Fibroblast of pulmonary artery (primary cell): ENCODE measurements at places on chromosomes 1 and 21.

DNA sequence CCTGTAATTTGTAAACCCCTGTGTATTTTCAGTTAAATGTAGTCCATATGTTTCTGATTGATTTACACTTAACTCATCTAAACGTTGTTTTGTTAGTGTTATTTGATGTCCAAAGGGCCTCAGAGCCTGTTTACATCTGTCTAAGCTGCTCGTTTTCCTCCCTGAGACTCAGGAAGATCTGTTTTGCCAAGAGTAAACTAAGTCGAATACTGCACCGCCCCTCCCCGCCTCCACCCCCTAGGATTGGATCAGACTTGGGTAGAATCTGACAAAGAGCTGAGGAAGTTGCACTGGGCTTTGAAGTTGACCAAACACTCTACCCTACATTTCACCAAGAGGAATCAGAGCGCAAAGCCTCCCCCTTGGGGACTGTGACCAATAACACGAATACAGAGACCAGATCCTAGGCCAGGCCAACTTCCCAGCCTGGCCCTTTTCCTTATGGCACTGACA, 206.9 kb upstream of the LMO4 start:
- DNase-seq, result no peak

GRCh38 chr1:81834921-81835698, 34.4 kb downstream of the ADGRL2 start:
- peak; percentile 92 for DNase-seq

- DNase-seq, result no peak
Observed at GRCh38 chr1:185775501-185775900, 41.3 kb downstream of the HMCN1 start.

GRCh38 chr1:19385869-19386591, 73.9 kb downstream of the SLC66A1 start:
- peak; percentile 77 for DNase-seq

- no peak for DNase-seq
Observed at GRCh38 chr21:23402929-23403520, 2204.3 kb downstream of the MRPL39 start.

DNA sequence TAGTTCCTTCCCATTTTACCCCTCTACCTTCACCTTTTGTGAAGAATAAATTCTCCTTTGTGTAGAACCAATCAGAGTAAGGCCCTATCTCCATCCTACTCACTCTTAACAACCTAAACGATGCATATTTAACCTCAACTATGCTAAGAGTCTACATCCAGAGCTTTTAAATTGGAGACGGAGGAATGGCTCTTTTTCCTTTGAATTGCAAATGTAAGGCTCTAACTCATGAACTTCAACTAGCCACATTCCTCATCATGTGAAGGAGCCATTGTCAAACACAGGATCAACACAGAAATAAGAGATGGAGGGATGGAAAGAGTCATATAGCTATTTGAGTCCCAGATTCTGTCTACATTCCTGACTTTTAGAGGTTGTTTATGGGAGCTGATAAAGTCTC, 18.2 kb downstream of the DEPDC1 start:
- DNase-seq, result no peak

GRCh38 chr1:3212453-3213355, 143.7 kb downstream of the PRDM16 start:
- no peak for DNase-seq

- DNase-seq, result no peak
Observed at GRCh38 chr1:6959491-6959890, 174.2 kb downstream of the CAMTA1 start.

DNA sequence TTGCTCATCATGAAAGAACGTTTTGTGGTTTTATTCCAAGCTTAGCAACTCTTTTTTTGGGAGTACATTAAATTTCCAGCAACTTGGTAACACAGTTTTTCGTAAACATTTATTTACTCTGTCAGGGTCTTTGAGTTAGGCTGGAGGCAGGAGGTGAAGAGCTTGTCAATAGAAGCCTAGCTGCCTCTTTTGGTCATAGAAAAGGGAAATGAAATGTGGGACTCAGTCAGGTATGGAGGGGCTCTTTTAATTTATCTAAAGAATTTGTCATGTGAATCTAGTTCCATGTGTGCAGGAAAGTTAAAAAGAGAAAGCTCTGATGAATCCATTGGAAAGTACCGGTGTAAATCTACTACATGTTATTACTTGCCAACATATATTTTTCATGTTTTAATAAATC, 45.9 kb upstream of the PRMT6 start:
- no peak for DNase-seq

GRCh38 chr1:84758968-84759491, 68.8 kb upstream of the SSX2IP start:
- no peak for DNase-seq

GRCh38 chr1:207417076-207417475, 37.1 kb upstream of the CR2 start:
- no peak for DNase-seq

- peak; percentile 81 for DNase-seq
Observed at GRCh38 chr1:41862384-41863221, 56.1 kb downstream of the HIVEP3 start.

DNA sequence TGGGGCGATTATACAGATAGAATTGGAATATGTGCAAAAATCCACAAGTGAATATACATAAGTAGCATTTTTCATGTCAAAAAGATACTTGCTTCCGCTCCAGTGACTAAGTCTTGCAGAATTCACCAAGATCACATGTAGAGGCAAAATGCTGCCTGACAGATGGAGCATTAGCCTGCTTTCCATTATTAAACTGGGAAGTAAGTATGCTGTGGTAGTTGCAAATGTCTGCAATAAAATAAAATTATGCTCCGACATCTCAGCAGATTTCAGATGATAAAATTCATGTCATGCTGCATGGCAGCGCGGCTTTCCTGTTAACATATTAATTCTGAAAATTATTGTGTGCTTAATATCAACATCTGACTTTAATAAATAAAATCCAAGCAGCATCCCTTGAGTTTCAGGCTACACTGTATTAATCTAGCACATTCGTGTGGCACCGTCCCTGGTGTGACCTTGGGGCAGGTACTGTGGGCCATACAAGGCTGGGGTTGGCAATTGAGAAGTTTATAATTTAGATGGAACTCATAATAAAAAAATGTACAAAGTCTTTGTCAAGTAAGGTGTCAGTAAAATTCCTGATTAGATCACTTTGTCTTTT, 366.4 kb upstream of the ZP4 start:
- no peak for DNase-seq

- peak; percentile 81 for DNase-seq
Observed at GRCh38 chr1:154186177-154186576, 5.7 kb downstream of the TPM3 start.

- DNase-seq, result no peak
Observed at GRCh38 chr1:26287033-26287711, 7.3 kb downstream of the SH3BGRL3 start.

DNA sequence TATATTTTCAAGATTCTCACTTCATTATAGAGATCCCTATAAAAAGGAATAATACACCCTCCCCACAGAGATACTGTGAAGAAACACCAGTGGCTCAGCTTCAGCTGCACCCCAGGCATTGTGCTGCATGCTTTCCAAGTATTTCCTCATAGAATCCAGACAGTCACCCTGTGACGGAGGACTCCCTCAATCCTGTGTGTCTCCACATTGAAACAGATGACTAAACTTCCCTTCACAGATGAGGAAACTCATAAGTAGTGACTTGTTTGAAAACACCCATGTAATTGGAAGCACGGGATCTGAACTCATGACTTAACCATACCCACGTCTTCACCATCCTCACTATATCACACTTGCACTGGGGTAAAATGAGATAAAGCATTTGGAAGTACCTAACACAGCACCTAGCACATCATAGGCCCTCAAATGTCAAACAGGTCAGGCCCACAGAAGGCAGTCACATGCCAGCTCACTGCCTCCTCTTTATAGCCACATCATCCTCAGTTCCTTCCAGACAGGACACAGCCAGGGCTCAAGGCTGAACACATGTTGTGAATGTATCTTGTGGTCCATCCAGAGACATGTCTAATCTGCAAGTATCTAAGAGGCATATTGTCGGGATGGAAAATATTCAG, 55.2 kb downstream of the GPR161 start:
- peak; percentile 95 for DNase-seq

DNA sequence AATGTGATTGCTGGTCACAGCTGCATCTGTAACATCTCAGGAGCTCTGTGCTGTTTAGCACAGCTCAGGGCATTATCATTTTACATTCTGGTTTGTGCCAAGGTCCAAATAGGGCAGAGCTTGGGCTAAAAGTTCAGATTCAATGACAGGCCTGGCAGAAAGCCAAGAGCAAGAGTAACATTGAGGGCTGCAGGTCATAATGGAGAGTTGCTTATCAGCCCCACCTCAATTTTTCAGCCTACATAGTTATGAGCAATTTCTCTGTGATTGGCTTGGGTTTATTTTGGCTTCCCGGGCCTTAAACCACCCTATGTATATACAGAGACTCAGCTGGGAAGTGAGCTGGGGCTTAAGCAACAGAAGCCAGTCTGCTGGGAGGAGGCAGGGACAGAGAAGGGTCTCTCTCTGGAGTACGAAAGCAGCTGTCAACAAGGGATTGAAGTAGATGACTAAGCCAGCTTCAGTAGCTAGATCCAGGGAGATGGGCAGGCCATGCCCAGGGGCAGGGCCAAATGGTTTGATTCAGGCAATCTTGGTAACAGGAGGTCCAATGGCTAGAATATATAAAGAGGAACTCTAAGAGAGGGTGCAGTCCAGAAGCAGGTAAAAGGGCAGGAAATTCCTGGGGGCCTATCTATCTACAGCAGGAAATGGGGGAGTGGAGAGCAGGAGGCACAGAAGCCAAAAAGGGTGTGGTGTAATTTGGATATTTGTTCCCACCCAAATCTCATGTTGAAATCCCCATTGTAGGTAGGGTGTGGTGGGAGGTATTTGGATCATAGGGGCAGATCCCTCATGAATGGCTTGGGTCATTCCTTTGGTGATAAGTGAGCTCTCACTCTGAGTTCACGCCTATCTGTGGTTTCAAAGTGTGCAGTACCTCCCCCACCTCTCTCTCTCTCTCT, 49.0 kb downstream of the BRINP2 start:
- peak; percentile 53 for DNase-seq

DNA sequence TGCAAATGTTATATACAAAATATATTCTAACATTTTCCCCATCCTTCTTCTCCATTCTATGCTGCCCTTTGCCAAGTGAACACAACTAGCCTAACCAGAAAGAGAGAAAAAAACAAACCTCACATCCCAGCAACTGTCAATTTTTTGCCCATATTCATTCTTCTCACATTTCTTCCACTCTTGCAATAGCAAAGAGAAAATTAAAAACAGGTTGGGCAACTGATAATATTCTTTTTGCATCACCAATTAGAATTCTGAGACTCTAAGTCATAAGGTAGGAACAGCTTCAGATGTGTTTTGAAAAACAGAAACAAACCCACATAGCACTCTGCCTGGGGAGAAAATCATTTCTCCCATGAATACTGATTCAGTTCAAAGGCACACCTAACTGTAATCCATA, 25.2 kb upstream of the EXO1 start:
- no peak for DNase-seq

DNA sequence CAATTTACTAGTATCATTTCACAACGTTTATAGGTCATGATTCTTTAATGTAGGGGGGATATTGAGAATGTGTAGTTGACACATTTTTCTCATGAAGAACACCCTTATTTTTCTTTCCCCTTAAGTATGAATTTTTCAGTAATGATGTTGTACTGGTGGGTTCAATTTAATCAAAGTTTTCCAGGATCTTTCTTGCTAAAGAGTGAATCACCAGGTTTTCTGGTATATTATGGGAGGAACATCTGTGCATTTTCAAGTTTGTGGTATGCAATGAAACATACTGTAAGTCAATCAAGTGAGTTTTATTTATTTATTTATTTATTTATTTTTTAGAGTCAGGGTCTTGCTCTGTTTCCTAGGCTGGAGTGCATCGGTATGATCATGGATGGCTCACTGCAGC, 221.2 kb upstream of the PTGFR start:
- DNase-seq, result no peak

DNA sequence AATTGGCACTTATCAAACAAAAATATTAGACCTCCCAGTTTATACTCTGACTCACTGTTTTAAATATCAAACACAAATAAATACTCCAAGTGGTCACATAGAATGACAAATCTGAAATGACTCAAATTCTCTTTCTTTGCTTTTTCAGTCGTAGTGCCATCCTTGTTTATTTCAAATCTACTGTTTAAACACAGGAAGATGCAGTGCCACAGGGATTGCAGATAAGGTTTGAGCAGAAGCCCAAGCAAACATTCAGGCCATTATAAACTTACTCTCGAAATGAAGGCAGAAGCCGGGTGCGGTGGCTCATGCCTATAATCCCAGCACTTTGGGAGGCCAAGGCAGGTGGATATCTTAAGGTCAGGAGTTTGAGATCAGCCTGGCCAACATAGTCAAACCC, 255.4 kb upstream of the PLXNA2 start:
- DNase-seq, result no peak

- peak; percentile 9 for DNase-seq
Observed at GRCh38 chr1:69752831-69753230, 185.1 kb downstream of the LRRC7 start.

DNA sequence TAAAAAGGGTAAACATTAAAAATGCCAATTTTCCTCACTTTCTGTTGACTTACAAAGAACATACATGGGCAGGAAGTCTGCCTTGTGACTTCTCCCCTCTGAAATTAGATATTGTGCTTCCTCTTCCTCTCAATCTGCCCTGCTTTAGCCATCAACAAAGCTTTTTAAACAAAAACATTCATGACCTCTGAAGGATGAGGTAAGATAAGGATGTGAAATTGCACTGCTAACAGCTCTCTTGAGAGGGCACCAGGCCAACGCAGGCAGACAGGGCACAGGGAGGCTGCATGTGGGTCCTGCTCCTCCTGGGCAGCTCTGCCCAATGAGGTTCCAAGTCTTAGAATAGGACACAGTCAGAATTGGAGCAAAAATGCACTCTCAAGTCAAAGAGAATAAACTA, 62.1 kb downstream of the DEGS1 start:
- peak; percentile 51 for DNase-seq

DNA sequence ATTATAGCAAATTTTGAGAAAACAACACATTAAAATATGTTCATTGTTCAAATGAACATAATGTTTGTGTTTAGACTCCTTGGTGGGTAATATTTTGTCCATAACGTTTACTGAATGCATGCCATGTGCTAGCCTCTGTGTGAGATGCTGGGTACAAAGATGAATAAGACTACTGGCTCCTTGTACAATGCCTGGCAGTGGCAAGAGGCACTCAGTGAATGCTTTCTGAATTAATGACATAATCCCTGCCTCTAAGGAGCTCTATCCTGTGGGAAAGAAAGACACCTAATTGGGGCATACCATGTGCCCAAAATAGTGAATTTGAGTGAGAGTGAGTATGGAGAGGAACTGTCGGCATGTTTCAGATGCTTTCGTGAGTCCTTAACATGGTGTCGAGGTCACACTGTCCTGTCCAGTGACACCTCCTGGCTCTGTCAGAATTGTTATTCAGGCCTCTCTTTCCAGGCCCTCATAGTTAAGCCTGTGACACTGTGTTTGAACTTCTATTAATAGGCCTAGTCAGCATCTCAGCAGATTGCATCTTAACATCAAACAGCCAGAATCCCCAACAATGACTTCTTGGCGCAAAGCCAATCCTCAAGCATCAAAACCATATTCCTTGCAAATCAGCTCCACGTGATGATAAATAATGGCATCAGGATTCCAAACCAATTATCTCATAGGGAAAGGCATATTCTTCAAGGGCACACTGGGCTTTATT, 32.8 kb upstream of the S1PR1 start:
- peak; percentile 61 for DNase-seq
